Right ventricle myocardium inferior (tissue), 1 donor: ENCODE measurements at places on chromosomes 1 and 21.

GRCh38 chr1:179709841-179710329, 33.2 kb upstream of the FAM163A start:
- no peak for DNase-seq

GRCh38 chr1:199163267-199163666, 524.4 kb downstream of the PTPRC start:
- DNase-seq: no peak

DNA sequence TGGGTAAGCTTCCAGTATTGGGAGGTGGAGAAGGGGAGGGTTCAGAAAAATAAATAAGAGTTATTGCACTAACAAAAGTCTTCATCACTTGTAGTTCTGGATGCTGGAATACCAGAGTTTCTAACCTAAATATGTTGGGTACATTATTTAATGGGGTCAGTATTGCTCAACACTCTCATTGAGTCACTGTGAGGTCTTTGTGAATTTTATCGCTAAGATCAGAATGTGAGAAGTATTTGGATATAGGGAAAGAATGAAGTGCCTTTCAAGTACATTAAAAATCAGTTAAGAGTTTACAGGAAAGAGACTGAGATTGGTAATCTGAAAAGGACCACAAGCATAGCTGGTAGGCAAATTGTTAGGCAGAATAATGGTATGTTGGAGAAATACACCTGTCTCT, 8.8 kb downstream of the SNRPE start:
- DNase-seq: no peak

DNA sequence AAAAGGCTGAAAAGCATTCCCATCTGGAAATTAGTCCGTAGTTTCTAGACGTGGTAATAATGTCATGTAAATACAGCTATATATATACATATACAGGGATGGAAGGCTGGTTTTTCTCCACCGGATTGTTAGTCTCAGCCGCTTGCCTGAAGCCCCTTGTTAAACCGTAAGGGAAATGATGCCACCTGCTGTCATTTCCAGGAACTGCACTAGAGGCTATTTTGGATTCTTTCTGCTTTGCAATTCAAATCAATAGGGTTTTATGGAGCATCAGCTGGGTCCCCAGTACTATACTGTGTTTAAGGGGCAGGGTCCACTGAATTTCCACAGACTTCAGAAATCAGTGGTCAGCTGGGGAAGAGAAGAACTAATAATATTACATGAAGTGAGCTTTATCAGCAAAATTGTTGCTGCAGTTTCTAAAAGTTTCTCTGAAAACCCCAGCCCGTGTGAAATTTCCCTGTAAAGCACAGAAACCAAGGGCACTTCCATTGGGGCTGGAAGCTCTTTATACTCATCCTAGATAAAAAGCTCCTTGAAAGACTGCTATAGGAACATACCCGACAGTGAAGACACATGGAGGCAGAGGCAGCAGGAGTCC, 33.8 kb upstream of the MPZL1 start:
- DNase-seq: no peak

- DNase-seq: no peak
Observed at GRCh38 chr21:21851657-21852056, 853.4 kb downstream of the NCAM2 start.

GRCh38 chr1:212498283-212499040, 65.7 kb downstream of the NENF start:
- no peak for DNase-seq

DNA sequence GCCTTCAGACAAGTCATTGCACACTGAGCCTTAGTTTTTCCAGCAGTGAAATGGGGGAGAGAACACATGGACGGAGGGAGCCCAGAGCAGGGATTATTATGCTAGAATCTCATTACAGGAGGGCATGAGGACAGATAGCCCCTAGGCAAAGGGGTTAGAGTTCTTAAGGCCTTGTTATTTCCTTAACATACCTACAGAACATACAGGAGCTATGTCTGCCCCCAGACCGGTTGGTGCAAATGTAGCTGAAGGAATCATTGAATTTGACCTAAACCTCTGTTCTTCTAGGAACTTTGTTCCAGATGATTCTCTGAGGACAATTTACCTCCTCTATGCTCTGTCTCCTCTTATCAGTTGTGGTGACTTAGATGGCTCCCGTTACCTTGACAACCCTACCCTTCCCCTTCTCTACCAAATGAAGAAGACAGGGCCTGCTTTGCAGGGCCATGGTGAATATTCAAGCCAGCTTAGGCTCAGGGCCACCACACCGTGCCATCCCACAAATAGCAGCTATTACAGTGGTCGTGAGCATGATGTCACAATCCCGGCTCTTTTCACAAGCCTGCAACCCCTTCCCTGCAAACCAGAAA, 156.9 kb downstream of the IGSF21 start:
- DNase-seq: no peak

GRCh38 chr1:94819945-94820746, at the start of gene SLC44A3:
Gene SLC44A3, plus strand, starts transcription at chr1:94820357. Its CDS starts 95 bp downstream, at chr1:94820452.
- DNase-seq: peak; percentile 79

GRCh38 chr1:21652937-21653743, 16.0 kb downstream of the RAP1GAP start:
- no peak for DNase-seq

DNA sequence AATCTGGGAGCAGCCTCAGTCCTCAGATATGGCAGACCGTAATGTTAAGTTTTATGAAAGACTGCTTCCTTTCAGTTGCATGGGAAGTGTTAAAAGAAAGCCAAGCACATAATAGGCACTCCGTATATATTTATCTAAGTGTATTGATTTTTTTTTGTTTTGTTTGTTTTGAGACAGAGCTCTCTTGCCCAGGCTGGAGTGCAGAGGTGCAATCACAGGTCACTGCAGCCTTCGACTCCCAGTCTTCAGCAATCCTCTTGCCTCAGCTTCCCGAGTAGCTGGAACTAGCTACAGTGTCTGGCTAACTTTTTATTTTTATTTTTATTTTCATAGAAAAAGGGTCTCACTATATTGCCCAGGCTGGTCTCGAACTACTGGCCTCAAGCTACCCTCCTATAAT, 341.8 kb downstream of the USH2A start:
- DNase-seq: no peak

GRCh38 chr1:2103266-2103900, 53.2 kb downstream of the PRKCZ start:
- peak; percentile 35 for DNase-seq

DNA sequence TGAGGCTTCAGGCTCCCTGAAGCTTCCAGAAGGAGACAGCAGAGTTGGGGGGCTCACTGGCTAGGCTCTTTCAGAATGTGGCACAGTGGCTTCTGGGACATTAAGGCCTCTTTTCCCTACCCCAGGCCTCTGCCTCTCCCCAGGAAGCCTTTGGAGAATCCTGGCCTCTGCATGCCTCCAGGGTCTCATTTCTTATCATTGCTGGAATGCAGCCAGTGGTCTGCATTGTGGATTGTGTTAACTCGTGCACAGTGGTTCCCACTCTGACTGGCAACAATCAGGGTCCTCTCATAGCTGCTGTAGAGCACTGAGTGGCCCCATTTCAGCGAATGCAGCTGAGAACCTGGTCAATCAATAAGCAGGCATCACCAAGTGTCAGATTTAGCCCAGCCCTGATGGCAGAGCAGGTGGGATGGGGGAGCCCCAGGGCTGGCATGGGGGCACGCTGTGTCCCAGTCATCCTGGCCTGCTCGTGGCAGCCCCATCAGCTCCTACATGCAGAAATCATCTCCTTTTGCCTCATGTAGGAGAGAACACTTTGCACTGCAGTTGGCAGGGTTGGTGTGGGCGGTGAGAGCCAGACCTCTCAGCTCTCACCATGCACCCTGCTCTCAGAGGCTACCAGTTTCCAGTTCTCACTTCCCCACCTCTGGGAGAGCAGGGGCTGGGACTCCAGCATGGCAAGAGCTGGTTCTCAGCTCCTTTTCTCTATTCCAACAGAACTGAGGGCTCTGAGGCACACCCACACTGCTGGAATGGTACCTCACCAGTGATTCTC, 13.4 kb downstream of the ADORA1 start:
- DNase-seq: no peak

GRCh38 chr21:42324896-42325295, 9.7 kb upstream of the TFF3 start:
- DNase-seq: no peak

GRCh38 chr1:174988986-174989385, 10.8 kb upstream of the CACYBP start:
- no peak for DNase-seq

DNA sequence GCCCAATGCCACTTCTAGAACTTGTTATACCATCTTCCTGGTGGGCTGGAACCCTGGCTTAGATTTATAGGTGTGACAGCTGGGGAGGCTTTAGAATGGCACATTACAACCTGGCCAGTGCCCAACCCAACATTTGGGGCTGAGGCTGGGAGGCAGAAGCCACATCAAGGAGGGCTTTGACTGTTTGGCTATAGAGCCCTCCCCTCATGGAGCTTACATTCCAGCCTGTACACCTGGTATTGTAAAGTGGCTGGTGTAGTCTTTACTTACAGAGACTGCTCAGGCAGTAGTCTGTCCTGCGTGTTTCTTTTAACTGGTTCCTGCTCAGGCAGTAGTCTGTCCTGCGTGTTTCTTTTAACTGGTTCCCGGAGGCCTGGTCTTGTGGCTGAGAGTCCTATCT, 10.0 kb upstream of the SLC2A1 start:
- DNase-seq: no peak

DNA sequence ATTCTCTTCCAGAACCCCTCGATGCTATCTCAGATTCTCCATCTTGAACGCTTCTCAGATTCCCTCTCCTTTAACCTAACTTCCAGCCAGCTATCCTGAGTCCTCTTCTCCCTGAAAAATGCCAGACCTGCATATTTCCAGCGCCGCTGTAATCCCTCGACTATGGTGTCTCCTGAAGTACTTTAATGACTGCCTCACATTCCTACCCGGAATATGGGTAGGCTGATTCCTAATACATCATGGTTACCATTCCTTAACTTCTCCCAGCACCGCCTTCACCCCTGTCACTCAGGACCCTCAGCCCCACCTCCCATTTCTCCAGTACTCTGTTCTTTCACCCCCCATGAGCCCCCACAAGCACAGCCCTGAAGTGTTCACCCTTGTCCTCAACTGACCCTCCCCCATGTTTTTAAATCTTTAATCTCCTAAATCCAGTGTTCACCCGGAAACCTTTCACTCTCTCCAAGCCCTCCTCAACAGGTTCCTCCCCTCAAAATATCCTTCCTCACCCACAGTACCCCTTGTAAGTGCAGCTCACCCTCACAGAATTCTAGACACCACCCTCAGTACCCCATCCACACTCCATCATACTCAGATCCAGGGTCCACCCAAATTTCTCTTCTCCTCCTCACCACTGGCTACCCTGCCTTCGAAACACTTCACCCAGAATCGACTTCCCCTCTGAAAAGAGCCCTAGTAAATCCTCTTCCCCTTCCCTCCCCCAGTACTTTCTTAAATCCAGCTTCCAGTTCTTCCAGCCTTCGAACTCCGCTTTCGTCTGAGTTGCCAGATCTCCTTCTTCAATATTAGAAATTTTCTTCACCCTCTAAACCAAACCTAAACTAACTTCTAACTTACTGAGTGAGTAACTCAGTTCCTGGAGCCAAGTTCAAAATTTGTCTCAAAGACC, 922 bp downstream of the CPT2 start:
- no peak for DNase-seq

DNA sequence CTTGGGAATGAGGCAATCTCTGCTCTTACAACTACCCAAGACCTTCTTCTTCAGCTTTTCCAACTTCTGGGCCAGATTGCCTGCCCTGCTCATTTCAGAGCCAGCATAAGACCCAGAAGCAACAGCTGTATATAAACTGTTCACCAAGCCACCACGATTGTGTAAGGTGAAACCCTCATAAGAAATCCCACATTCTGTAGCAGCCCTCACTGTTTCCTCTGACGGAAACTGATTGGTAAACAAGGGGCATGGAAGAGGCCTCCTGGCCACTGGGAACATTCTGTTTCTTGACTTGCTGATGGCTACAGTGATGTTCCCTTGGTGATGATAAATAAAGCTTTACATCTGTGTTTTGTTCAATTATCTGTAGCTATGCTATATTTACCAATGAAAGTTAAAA, 39.7 kb upstream of the EXO1 start:
- DNase-seq: no peak

GRCh38 chr1:218748071-218748470, 402.9 kb downstream of the TGFB2 start:
- no peak for DNase-seq

GRCh38 chr1:173301507-173301906, 94.4 kb upstream of the TNFSF4 start:
- no peak for DNase-seq

DNA sequence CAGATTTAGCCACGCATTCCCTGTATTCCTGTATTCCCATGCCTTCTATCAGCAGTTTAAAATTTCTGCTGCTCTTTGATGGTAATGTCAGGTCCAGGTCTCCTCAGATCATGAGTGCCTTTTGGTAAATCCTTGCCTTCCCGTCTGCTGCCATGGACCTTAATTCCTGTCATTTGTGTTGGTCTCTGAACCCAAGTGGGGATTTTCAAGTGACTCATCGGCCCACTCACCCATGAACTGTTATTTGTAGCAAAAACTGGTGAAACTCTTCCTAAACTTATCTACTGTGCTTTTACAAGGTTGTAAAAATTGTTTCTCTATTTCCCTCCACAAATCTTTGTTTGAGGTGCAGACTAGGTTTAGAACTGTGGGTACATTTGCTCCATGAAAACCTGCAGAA, 47.4 kb downstream of the ACTN2 start:
- no peak for DNase-seq

DNA sequence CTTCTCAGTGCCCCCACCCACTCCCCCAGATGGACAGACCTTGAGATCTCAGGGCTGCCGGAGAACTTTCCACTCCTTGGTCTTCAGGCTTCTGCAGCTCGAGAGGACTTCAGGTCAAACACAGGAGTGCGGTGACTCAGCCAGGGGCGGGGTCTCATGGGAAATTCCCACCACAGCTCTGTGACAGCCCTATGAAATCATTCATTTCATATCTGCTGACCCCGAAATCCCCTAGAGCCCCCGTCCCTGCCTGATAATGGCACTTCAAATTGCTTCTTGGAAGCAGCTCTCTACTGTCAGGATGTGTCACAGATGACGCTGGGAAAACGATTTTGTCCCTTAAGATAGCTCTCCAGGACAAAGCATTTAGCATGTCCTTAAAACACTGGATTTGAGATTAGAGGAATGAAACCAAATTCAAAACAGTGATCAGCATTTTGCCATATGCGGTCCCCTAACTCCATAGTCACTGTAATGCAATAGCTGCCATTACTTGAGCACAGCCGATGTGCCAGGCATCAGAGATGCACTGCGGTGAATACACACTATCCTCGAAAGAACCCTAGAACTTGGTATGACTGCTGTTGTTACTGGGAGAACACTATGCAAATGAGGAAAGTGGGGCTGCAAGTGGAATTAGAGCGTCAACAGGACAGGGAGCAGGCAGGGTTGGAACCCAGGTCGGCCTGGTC, at the start of gene TNFRSF9:
TNFRSF9 (minus strand) TSS at position 95 of the 692 bp plus-strand sequence. CDS start 845 bp downstream, outside the sequence.
- no peak for DNase-seq

- DNase-seq: no peak
Observed at GRCh38 chr1:221921936-221922335, 180.0 kb upstream of the DUSP10 start.

DNA sequence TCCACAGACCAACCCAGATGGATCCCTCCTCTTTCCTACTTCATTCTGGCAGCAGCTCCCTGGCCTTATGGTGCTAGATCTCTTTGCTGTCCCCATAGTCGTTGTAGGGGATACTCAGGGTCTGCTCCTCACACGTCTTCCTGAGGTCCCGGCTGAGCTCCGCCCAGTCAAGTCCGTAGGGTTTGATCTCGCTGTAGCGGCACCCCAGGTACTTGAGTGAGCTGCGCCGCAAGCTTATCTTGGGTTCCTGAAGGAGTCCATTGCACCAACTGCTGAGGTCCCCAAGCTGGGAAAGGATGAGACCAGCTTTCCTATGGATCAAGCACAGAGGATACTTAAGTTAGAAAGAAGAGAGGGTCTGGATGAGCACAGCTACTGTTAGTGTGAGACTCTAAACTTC, 300.3 kb downstream of the ASTN1 start:
- DNase-seq: no peak
